Activated CD4-positive, alpha-beta memory T cell treated with anti-CD3 and anti-CD28 coated beads for 36 hours (primary cell): ENCODE measurements at places on chromosomes 12 and 14. TPM values are rescaled to one million over a fixed set of nuclear protein-coding genes. Genes with fewer than 3 reads are reported as not detected.

PLCZ1 gene
- total RNA-seq = not detected

LRRC10 gene
- not detected for total RNA-seq

KRT86 gene
- total RNA-seq = 0.12 TPM

DNA sequence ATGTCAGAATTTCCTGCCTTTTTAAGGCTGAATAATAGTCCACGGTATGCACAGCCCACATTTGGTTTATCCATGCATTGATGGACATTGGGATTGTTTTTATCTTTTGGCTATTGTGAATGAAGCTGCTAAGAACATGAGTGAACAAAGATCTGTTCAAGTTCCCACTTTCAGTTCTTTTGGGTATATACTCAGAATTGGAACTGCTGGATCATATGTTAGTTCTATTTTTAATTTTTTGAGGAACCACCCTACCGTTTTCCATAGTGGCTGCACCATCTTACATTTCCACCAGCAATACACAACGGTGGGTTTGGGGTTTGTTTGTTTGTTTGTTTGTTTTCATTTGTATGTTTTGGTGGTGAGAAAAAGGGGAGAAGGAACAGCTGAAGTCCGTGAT lies 6.4 kb downstream of the GPR68 start:
- no peak for DNase-seq

RDH16 gene
- total RNA-seq = 0.46 TPM
